Activated CD4-positive, alpha-beta T cell treated with anti-CD3 and anti-CD28 coated beads, Interleukin-2, Interleukin-4, amounts not matched to agents 100 ng/mL and 50 ng/mL, durations not matched to agents 16 hours and 8 hours (primary cell): ENCODE measurements at places on chromosomes 3 and 15.

- no peak for DNase-seq
Observed at GRCh38 chr3:89360156-89360555, 252.7 kb downstream of the EPHA3 start.

- no peak for DNase-seq
Observed at GRCh38 chr15:85399627-85400026, 19.2 kb downstream of the AKAP13 start.

GRCh38 chr3:72047221-72047871, 262.4 kb upstream of the PROK2 start:
- no peak for DNase-seq

DNA sequence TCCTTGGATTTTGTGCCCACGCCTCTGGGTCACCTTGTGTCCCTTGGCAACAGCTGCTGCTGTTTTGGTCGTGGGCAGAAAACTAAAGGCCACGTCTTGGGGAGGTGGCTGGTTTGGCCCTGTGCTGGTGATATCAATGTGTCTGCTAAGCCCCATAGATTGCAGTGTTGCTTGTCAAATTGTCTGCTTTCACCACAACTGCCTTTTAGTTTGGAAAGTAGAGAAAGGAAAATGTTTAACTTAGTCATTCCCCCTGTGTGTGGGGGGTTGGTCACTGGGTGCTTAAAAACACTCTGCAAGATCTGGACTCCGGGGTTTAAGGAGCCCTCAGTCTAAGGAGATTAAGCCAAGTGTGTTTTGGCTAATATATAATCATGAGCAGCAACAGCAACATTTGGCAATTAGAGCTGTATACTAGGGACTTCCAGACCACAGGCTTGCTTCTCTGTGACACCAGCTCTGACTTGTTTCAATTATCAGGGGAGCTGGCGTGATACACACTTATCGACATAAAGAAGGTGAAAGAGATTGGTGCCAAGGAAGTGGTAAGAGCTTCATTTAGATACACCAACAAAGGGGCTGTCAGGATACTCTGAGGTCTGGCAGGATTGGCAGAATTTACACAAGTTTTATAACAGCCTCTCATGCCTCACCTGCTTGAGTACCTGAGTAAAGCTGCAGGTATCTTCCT, 3.5 kb downstream of the SMAD3 start:
- DNase-seq, result no peak

DNA sequence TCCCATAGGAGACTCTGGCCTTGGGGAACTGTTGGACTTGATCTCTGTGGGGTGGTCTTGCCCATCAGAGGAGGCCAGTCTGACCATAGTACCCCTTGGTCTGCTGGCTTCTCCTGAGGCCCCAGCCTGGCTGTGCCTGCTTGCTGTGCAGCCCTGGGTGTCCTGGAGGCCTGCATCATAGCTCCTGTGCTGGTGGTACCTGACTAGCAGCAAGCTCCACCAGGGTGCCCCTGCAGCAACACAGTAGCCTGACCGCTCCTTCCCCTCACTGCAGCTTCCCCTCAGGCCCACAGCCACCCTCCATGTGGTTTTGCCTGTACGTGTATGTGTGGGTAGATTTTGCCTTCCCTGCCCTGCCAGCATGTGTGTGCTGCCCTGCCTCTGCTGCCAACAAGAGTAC, 85.6 kb upstream of the TTC14 start:
- DNase-seq, result no peak

GRCh38 chr3:196179380-196180308, 31.6 kb downstream of the ZDHHC19 start:
- DNase-seq, result peak; percentile 96

DNA sequence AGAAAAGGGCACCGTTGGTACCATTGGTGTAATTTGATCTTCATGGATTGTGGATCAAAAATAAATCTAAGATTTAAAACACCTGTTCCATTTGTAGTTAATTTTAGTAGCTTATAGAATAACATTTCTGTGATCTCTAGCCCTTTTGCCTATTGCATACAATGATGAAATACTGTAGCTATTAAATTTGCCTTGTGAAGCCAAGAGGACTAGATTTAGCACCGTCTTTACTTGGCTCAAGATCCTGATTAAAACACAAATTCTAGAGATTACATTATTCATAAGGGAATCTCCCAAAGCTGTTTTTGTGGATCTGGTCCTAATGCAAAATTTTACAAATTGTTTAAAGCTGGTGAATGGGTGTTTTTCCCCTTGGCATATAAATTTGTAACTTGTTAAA, 8.2 kb downstream of the TBC1D23 start:
- DNase-seq, result no peak

DNA sequence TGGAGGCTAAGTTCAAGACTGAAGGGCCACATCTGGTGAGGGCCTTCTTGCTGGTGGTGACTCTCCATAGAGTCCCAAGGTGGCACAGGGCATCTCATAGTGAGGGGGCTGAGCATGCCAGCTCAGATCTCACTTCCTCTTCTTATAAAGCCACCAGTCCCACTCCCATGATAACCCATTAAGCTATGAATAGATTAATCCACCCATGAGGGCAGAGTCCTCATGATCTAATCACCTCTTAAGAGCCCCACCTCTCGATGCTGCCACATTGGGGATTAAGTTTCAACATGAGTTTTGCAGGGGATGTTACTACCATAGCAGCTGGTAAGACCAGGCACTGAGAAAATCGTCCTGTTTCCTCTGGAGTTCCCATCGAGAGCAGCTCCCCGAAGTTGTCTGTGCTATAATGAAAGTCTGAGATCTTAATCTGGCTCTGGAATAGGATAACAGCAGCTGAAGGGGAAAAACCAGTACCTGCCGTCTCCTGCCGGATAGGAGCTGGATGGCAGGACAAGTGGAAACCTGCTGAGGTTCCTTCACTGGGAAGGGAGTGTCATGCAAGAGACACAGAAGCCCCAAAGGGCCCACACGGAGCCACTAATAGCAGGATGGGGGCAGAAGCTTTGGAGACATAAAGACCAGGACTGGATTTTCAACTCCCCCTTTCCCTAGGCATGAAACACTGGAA, 79.5 kb upstream of the EPHB3 start:
- DNase-seq, result no peak

- DNase-seq, result no peak
Observed at GRCh38 chr15:100448481-100448880, 80.3 kb downstream of the CERS3 start.

- no peak for DNase-seq
Observed at GRCh38 chr3:32495085-32495484, 7.6 kb downstream of the CMTM6 start.

DNA sequence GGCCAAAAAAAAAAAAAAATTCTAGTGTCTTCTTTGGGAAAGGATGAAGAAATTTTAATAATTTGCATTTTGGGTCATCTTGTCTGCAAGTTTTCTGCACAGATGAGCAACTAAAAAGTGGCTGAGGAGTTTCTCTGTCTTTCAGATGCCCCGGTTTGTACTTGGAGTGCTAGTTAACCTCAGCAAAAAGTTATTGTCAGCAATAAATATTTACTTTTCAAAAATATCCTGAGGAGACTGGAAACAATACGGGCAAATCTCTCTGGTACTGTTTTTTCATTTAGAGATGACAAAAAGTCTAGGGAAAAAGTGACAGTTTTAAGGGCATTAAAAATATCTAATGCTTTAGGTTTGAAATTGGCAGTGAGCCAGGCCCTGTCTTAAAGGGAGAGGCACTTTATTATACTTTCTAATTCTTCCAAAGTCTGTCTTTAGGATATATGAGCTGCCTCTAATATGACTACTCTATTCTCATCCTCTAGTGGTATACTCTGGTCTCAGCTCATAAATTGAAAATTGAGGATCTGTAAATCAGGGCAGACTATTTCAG, 436.0 kb upstream of the NR2F2 start:
- no peak for DNase-seq

DNA sequence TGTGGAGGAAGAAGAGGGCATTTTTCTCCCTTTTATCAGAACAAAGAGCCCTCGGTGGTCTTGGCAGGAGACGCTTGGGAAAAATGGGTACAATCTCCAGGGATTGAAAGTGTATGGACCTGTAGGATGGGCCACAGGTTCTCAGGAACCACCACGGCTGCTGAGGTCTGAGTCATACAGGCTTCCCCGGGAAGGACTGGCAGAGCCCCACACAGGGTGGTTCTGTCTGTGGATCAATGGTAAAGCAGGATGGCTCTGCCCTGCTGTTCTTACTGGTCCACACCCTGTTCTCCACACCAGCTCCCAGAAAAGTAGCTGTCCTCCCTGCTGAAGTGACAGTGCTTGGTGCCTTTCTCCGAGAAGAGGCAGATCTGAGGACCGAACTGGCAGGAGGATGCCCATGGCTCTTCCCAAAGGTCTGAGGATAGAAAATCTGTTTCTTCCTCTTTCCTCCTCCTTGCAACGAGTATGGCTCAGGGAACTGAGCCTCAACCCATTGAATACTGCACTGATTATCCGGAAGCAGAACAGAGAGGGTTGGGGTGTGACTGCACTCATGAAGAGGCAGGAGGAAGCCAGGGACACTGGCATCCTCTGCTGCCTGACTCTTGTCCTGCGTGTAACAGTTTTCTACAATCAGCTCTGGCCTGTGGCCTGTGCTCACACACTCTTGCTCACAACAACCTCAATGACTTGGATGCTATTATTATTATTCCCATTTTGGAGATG, 39.0 kb downstream of the KIF9 start:
- no peak for DNase-seq

- peak; percentile 31 for DNase-seq
Observed at GRCh38 chr3:133490468-133491351, 82.8 kb upstream of the CDV3 start.

GRCh38 chr15:47824147-47824546, 106.8 kb downstream of the SEMA6D start:
- DNase-seq, result no peak

DNA sequence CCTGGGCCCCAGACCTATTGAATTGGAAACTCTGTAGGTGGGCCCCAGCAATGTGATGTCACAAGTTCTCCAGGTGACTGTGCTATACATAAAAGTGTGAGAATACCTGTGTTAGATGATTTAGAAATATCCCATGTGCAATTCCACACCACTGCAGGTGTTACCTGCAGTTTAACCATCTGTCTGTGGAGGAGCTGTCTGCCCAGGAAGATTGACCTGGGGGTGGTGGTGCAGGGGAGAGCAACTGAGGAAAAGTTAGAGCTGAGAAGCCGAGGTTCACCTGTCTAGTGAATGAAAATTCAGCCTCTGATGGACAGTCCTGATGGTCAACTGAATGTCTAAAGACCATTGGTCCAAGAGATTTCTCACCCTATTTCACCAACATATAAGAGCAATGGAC, 132.2 kb upstream of the SLC24A5 start:
- no peak for DNase-seq

DNA sequence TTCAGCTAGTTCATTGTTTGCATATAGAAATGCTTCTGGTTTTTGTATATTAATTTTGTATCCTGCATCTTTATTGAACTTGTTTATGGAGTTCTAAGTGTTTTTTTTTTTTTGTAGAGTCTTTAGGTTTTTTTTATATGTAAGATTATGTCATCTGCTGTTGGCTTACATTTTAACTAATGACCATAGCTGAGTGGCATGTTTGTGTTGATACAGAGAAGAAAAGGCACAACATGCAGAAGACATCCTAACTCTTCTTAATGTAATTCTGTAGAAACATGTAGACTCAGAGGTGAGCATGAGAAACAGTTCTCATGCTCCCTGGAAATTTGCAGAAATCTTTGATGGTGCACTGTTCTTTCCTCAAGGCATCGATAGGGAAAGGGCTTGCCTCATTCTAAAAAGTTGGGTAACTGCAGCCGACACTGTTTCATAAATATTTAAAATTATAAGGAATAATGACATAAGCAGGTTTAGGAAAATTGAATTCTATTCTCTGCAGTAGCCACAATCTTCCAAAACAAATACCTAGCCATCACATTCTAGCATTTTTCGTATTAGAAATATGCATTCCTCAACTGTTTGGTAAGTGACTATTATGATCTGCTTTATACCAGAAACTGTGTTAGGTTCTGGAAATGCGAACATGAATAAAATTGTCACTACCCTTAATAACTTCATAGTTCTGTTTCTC, 499.6 kb upstream of the KCNMB2 start:
- DNase-seq, result no peak

DNA sequence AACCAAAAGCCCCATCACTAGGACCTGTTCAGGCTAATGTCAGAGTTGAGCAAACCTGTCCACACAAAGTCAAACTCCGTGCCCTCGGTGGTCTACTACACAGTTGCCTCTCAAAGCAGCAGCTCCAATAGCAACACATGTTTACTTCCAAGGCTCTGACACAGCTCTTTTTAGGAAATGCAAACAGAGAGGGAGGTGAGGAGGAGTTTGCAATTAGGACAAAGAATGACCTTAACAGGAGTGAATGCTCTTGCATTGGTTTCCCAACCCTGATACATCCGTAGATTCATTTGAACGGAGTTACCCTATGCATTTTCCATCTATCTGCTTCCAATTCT, 64.8 kb upstream of the GOLGA8B start:
- no peak for DNase-seq

DNA sequence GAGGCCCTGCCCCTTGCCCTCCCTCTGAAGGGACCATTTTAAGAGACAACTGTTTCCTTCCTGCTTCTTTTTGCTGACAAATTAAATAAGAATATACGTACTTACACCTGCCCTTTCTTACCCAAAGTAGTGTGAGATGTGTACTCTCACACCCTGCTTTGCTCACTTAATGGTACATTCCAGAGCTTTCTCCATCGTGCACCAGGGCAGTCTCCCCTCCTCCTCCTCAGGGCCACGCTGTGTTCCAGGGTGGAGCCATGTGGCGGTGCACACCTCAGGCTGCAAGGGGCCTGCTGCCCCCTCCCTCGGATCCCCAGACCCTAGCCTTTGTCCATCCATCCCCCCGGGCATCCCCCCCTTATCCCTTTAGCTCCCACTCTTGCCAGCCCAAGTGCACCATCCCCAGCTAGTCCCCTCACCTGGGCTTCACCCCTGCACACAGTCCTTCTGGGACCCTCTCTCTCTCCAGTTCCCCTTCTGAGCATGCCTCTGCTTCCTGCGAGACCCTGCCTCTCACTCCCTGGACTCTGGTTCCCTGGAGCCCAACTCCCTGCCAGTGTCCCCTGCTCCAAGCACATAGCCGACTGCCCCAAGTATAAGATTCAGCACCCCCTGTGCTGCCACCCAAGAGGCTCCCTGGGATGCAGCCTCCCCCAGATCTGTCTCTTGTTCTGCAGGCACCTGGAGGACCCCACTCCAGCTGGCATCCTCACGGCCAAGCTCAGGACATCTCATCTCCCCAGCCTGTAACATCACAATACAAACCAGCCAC, 89.5 kb upstream of the IQSEC1 start:
- no peak for DNase-seq

GRCh38 chr3:131620977-131621376, 118.2 kb upstream of the MRPL3 start:
- DNase-seq, result no peak
